AG09309 (cell line): ENCODE measurements at places on chromosomes 16 and 17.

GRCh38 chr17:8444494-8444893, 8.8 kb downstream of the NDEL1 start:
- no peak for DNase-seq

- no peak for DNase-seq
Observed at GRCh38 chr16:13181432-13181831, 280.0 kb downstream of the SHISA9 start.

DNA sequence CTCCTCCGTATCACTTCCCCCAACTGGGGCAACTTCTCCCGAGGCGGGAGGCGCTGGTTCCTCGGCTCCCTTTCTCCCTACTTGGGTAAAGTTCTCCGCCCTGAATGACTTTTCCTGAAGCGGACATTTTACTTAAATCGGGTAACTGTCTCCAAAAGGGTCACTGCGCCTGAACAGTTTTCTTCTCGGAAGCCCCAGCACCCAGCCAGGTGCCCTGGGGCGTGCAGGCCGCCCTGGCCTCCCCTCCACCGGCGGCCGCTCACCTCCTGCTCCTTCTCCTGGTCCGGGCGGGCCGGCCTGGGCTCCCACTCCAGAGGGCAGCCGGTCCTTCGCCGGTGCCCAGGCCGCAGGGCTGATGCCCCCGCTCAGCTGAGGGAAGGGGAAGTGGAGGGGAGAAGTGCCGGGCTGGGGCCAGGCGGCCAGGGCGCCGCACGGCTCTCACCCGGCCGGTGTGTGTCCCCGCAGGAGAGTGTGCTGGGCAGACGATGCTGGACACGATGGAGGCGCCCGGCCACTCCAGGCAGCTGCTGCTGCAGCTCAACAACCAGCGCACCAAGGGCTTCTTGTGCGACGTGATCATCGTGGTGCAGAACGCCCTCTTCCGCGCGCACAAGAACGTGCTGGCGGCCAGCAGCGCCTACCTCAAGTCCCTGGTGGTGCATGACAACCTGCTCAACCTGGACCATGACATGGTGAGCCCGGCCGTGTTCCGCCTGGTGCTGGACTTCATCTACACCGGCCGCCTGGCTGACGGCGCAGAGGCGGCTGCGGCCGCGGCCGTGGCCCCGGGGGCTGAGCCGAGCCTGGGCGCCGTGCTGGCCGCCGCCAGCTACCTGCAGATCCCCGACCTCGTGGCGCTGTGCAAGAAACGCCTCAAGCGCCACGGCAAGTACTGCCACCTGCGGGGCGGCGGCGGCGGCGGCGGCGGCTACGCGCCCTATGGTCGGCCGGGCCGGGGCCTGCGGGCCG, 1.6 kb downstream of the HIC1 start:
- no peak for DNase-seq

- no peak for DNase-seq
Observed at GRCh38 chr16:84237994-84238750, 1.6 kb downstream of the KCNG4 start.

DNA sequence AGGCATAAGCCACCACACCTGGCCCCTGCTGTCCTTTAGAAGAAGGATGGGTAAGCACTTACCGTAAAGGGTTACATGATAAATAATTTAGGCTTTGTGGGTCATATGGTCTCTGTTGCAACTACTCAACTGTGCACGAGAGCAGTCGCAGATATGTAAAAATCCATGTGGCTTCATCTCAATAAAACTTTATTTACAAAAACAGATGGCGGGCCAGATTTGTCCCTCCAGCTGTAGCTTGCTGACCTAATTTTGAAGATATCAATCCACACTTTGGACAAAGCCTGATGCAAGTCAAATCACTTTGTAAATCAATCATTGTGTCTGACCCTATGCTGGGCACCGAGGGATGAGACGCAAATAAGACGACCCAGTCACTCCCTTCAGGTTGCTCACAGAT, 12.1 kb downstream of the TEKT5 start:
- DNase-seq = no peak

- no peak for DNase-seq
Observed at GRCh38 chr17:17928398-17929287, 43.6 kb downstream of the TOM1L2 start.

GRCh38 chr17:75767881-75768280, 2.9 kb upstream of the GALK1 start:
- DNase-seq = no peak

DNA sequence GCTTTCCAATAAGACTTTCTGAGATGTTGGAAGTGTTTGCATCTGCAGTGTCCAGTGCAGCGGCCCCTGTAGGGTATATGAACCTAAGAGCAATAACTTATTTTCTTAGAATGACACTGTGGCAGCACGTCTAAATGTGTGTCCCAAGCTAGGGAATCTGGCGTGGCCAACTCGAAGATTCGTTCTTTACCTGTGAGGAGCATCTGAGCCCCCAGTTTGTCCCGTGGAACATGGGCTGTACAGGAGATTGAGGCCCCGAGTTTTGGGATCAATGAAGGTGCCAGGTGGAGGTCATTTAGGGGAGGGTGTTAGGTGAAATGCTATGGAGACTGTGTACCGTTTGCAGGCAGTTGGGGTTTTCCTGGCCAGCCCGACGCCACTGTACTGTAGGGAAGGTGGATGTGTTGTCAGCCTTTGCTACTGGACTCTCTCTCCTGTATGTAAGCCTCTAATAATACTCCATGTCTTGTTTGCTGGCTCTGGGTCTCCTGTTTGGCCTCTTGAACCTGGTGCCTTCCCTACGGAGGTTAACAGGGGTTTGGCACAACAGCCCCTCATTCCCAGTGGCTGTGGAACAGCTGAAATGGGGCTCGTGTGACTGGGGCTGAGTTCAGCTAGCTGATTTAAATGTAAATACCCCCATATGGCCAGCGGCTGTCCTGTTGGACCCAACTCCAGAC, 45.5 kb upstream of the SDK2 start:
- no peak for DNase-seq

GRCh38 chr16:88086571-88087516, 135.6 kb downstream of the BANP start:
- DNase-seq = no peak

GRCh38 chr17:47703191-47703591, 9.2 kb downstream of the TBKBP1 start:
- no peak for DNase-seq

DNA sequence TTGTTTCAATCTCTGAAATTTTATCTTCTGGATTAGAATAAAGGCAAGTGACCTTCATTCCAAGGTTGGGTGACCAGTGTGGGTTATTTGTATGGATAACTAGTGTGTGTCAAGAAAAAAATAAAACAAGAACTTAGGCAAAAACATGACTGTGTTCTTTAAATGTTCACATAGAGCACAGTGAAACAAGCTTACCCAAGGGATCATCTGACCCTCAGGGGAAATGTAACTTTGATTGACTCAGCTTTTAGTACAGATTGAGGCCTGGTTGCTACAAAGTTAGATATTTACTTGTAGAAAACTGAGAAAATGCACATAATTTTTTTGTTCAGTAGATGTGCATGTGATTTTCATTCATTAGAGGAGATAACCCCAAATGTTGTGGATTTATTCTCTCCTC, 6.7 kb downstream of the CACNG3 start:
- DNase-seq = no peak

- DNase-seq = no peak
Observed at GRCh38 chr16:14111713-14112538, 40.8 kb downstream of the MRTFB start.

DNA sequence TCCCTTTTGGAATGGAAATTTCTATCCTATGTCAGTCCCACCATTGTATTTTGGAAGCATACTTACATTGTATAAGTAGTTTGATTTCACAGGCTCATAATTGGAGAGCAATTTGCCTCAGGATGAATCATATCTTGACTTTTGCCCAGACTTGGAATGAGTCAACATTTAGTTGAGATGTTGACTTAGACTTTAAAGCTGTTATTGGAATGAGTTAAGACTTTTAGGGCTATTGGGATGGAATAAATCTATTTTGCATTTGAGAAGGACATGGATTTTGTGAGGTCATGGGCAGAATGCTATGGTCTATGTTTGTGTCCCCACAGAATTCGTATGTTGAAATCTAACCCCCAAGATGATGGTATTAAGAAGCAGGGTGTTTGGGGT, 12.2 kb upstream of the ZNF594 start:
- peak; percentile 38 for DNase-seq

DNA sequence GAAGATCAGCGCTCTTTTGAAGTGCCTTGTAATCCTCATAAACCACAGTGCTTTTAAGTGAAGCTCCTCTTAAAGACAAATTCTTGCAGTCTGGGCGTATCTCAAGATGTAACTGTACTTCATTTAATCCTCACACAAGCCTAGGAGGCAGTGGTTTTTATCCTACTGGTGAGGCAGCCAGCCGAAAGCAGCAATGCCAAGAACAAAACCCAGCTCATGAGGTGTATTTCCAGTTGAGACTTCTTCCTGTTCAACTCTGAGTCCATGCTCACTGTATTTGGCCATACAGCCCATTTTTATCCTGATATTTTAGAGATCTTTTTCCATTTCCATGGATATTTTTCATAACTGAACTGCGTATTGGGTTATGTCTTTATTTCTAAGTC, 13.7 kb downstream of the CTRB2 start:
- no peak for DNase-seq

GRCh38 chr16:15708096-15708495, 58.1 kb downstream of the NDE1 start:
- DNase-seq = no peak

GRCh38 chr17:70355185-70355584, 185.9 kb downstream of the KCNJ2 start:
- no peak for DNase-seq

GRCh38 chr16:50309156-50309526, 42.8 kb downstream of the ADCY7 start:
- no peak for DNase-seq

DNA sequence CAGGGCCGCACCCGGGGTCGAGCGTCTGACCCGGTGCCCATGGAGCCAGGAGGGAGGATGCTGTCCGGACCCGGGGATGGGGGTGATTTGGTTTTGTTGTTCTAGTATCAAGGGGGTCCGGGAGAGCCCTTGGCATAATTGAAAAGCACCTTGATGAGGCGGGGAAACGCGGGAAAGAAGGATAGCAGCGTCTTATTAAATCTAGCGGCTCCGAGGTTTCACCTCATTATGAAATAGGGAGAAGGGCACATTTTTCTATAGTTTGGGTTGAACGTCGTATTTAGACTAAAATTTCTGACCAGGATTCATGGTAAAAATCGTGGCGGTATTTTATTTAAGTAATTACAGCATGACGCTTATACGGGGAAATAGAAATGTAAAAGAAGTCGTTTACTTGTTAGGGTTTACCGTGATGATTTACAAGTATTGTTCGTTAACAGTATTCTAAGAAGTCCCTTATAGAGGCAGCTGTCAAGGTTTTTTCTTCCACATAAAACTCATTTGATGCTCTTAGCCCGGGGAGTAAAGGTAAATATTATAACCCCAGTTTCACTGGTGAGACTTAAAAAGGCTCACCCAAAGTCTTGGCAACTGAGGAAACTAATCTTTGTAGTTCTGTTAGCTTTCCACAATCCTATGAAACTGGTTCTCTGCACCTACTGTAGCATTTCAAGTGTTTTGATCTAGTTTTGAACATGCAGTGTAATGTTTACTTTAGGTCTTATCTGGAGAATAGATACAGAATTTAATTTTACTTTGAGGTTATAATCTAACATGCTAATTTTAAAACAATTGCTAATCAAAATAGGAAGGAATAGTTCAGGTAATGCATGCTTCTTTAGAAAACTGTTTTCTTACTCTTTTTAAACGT, 756 bp downstream of the LUC7L3 start:
- DNase-seq = no peak

DNA sequence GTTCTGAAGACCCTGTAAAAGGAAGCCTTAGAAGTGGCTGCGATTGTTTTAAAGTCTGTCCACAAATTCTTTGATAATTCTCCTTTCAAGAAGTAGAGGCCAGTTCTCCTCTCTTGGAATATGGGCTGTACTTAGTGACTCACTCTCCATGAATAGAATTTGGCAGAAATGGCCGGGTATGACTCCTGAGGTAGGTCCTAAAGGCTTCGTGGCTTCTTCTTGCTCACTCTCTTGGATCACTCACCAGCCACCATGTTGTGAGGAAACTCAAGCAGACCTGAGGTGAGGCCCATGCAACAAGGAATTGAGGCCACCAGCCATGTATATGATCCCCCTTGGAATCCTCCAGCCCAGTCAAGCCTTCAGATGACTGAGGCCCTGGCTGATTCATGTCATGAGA, 75.8 kb downstream of the WWOX start:
- no peak for DNase-seq

- DNase-seq = peak; percentile 86
Observed at GRCh38 chr17:8209907-8210760, at the start of gene AURKB. Gene AURKB (minus strand): TSS chr17:8210575. CDS start chr17:8210224, 351 bp downstream.

DNA sequence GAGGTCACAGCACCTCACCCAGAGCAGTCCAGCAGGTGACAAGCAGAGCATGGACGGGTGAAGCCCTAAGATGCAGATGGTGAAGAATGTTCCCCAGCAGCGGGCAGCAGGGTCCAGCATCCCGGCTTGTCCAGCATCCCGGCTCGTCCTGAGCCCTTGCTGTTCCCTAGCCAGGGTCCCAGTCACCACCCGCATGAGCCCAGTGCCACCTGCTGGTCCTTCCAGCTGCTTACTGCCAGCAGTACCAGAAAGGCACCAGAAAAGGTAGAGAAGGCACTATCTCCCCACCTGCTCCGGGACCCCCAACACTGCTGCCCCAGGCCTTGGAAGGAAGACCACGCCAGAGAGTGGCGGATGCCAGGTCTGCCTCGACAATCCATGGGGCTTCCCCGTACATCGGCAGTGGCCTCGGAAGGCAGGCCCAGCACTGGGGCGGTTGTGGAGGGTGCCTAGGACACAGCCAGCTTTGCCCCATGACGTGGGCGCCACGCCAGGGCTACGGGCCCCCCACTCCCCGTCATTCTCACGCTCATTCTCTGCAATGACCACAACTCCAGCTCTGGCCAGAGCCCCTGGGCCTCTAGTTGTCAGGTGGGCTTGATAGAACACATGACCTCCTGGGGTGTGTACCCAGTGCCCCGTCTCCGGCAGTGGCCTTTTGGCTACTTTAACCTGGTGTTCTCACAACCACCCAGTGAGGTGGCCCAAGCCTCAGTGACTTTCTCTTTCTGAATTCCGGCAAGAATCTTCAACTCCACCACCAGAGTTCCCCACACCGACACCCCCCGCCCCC, 1.4 kb downstream of the CENPX start:
- peak; percentile 42 for DNase-seq

GRCh38 chr16:14389359-14389758, 240.7 kb downstream of the PARN start:
- DNase-seq = no peak
